Activated effector memory CD4-positive, alpha-beta T cell treated with anti-CD3 and anti-CD28 coated beads, Interleukin-2, amount 50 U/mL, for 16 hours (primary cell): ENCODE measurements at places on chromosomes 11 and 22.
A peak's percentile ranks its signal among the peaks of the same experiment; 100 is the strongest.

GRCh38 chr22:40071720-40072119, 77.0 kb downstream of the FAM83F start:
- no peak for DNase-seq

DNA sequence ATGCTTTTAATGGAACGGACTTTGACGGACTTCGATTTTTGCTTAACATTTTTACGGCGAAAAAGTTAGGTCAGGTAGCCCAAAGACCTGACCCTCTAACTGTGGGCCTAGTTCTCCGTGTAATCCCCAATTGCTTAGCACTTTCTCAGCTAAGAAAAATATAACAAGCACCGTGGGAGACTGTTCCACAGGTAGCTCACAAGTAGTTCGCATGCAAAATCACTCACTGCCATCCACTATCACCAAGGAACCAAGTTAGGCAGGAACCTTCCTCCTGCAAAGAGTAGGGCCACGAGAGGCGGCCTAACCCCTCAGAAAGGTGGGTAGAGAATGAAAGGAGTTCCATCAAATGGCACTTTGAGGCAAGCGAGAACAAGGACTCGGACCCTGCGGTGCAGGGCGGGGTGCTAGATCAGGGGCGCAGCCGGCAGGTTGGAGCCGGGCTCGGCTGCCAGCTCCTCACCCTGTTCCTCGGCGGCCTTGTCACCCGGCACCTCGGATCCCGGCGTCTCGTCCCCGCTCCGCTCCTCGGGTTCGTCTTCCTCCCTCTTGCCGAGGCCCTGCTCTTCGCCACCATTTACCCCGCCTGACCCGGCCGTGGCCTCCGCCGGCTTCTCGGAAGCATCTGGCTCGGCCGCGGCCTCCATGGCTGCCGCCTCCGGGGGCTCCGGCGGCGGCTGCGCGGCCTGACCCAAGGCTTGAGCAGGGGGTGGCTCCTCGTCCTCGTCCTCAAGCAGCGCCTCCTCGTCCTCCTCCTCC, 922 bp downstream of the HNRNPUL2 start:
- no peak for DNase-seq

DNA sequence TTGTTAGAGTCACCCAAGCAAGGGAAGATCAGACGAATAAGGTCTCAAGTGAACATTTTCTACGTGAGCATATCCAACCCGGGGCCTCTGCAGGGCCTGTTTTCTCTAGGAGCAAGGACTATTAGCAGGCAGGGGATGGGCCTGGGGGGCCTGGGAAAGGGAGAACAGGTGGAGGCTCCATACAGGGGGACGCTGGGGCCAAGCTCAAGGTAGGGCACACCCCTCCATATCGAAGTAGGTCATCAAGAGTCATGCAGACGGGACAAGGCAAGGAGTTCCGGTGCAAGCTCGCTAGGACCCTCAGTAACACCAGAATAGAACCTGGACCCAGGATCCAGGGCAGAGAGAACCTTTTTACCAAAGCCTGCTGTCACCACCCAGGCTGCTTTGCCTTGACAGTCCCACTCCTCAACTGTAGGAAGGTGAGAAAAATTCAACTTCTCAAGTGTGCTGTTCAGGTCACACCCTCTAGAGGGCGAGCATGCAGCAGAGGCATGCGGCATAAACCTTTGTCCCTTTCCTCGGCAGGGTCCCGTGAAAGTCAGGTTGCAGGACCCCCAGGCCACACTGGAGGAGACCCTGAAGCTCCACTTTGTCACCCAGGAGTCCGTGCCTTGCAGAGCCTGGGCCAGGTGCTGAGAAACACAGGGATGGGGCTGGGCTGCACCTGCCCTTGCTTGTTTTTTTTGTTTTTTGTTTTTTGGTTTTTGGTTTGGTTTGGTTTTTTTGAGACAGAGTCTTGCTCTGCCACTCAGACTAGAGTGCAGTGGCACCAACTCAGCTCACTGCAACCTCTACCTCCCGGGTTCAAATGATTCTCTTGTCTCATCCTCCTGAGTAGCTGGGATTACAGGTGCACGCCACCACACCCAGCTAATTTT, 8.6 kb upstream of the APOBEC3B start:
- DNase-seq: peak; percentile 84

DNA sequence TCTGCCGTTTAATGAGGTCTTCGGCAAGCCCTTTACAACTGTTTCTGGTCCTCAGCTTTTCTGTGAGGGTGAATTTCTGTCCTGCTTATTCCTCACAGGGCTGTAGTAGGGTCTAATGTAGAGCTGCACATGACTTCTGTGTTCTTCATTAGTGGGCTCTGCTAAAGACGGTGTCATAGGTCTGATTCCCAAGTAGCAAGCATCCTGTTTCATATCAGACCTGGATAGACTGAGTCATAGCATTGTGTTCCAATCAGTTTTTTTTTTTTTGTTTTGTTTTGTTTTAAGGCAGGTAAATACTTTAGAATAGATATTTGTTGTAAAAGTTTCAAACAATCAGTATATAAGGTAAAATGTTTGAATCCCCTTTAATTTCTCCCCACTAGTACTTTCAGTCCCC, 35.4 kb downstream of the BIRC2 start:
- DNase-seq: no peak

- DNase-seq: no peak
Observed at GRCh38 chr22:26570115-26570514, 19.8 kb downstream of the TPST2 start.

DNA sequence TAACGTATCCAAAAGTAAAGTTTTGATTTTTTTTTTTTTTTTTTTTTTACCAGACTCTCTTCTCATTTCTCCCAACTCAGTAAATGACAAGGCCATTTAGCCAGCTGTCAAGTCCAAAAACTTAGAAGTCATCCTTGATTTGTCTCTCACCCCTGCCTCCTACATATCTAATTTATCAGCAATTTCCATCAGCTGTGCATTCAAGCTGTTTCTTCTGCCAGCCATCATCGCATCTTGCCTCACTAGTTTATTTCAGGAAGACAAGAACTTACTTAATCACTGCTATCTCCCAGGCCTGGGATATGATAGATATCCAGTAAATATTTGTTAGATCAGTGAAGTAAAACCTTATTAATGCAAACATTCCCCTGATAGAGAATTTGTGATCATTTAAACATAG, 47.6 kb downstream of the SCGB1A1 start:
- no peak for DNase-seq

- DNase-seq: no peak
Observed at GRCh38 chr11:68276861-68277260, 5.1 kb upstream of the C11orf24 start.

DNA sequence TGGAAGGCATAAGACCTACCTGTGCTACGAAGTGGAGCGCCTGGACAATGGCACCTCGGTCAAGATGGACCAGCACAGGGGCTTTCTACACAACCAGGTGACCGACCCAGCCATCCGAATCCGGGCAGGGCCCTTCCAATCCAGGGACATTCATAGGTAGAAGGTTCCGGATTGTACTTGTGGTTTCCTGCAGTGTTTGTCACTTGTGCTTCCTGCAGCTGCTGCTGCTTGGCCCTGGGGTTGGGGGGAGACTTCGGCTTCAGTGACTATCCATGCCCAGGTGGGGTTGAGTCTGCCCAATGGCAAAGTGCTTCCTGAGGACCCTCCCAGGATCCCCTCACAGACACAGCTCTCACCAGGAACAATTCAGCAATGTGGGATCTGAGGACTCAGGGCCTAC, 2.2 kb downstream of the APOBEC3A start:
- DNase-seq: no peak

- DNase-seq: no peak
Observed at GRCh38 chr11:65226103-65226442, 35.7 kb upstream of the POLA2 start.

DNA sequence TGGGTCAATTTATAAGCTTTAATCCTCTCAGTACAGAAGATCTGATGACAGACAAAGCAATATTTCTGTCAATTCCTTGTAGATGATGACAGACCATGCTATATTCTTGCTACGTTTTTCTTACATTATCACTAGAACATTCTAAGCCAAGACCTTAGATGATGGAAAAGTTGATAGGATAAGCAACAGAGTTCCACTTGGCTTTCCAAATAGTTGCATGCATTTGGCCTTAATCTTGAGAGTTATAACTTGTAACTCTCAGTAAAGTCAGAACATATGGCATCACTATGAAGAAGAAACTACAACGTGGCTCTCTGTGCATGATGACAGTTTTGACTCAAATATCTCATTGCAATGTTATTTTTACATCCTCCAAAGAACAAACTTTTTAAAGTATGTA, 544.3 kb upstream of the LRRC4C start:
- DNase-seq: no peak

DNA sequence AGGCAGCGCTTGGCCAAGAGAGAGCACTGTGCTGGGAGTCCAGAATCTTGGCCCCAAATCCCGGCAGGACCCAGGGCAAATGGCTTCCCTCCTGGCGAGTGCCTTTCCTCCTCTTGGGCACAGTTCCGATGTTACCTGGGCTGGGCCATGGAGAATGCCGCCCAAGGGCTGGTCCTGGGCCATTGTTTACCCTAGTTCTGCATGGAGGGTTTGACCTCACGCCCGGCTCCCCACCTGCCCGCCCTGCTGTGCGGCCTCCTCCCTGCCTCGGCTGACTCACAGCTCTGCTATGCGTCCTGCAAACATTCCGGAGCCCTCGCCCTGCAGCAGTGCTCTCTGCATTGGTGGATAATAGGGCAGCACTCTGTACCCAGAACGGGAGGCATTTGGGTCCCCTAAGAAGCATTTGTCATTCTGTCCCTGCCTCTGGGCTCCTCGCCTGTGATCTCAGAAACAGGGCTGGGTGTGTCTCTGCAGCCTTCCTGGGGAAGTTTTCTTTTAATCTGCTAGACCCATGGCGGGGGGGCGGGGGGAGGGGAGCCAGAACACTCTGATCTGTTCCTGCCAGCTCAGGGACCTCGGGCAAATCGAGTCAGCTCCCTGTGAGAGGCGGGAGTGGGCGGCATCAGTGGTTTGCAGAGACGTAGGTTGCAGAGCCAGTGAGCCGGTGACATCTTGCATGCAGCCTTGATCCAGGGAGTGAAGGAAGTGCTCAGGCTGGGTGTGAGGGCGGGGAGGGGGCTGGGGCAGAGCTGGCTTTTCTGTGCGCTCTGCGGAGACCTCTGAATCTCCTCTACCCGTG, 32.9 kb upstream of the SMIM38 start:
- peak; percentile 89 for DNase-seq

- no peak for DNase-seq
Observed at GRCh38 chr11:93492464-93493251, 50.5 kb downstream of the SMCO4 start.

- no peak for DNase-seq
Observed at GRCh38 chr22:33757802-33758483, 162.3 kb downstream of the LARGE1 start.

DNA sequence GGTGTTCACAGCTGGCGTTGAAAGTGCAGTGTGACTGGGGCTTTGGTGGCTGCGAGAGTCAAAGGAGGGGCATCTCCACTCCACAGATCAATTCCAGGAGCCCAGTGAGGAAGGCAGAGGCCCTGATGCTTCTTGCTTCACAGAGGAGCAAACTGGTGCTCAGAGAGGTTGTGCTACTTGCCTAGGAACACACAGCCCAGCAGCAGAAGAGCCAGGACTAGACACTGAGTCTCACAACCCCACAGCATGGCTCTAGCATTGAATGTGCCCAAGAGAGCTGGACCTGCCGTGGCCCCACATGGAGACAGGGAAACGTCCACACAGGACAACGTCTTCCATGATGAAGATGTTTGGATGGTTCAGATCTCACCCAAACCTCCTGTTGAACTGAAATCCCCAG, 33.3 kb downstream of the LINC01488 start:
- DNase-seq: no peak

GRCh38 chr11:103091064-103091800, 728 bp downstream of the DCUN1D5 start:
- peak; percentile 78 for DNase-seq

GRCh38 chr11:83779876-83780275, 493.7 kb upstream of the CCDC90B start:
- DNase-seq: no peak

DNA sequence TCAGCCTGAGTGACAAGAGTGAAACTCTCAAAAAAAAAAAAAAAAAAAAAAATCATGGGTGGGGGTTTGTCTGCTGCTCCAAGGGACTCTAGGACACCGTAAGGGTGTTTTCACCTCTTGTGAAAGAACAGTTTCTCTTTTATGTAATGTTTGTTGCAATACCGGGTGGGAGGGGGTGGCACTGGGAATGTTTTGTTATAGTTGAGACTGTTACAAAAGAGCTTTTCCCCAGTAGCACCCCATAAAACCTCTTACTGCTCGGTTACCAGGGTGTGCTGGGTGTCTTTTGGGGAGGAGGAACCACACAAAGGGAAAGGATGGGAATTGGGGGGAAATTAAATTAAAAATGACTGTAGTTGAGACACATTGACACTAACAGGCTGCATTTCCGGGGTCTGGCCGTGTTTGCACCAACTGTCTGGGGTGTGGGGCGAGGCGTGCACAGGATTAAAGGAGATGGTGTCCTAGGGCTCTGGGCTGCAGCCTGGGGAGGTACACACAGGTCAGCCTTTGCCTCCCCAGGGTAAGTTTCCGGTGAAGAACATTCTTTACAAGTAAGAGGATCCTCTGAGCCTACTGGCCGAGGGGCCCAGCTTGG, 1.6 kb downstream of the NFAM1 start:
- DNase-seq: no peak

DNA sequence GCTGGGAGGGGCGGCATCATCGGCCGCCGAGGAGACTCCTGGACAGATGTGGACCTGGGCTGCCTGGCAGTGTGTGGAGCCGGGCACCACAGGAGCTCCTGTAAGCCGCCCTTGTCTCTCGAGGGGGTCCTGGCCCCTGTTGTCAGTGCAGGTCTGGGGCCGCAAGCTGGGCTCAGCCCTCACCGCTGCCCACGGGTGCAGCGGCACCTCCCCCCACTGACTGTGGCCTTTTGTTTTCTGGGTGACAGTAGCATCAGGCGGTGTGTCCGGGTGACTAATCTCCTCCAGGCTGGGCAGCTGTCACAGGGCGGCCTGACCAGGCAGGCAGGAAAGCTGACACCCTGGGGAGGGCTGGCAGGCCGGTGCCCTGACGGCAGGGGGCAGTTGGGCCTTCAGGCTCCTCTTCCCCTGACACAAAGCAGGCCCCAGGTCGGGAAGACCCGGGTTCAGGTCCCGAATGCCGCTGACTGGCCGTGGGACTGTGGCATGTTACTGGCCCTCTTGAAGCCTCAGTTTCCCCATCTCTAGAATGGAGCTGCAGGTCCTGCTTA, 16.3 kb downstream of the DGKZ start:
- DNase-seq: no peak

DNA sequence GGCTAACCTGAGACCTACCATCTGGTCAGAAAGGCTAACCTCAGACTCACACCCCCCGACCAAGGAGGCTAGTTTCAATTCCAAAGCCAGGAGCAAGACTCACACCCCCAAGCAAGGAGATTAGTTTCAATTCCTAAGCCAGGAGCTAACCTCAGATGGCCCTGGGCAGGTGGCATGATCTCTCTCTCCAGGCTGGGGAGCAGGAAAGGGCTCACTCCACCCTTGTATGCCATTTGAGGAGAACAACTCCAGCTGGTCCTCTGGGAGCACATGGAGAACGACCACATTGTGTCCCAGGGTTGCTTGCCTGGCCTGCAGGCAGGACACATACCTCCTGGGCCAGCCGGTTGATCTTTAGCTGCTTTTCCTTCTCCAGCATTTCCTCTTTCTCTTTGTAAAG, 32.6 kb downstream of the USH1C start:
- DNase-seq: no peak
